ENCODE measurements at places on chromosomes 12 and 14.
A peak's percentile ranks its signal among the peaks of the same experiment; 100 is the strongest.

DNA sequence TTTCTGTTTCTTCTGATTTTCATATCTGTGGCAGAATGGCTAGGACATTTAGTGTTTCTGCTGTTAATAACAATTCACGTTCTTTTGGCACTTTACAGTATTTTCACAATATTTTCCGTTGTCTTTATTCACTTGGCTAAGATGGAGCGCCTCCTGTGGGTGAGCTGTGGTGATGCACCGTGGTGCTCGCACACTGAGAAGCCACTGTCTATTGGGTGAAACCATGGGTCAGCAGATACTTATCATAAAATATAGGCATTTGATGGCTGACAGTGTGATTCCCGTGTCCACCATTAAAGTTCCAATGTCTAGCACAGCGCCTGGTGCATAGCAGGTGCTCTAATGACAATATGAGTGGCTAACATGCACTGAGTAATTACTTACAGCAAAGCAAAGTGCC lies 141.8 kb downstream of the VRK1 start:
- DNase-seq, result no peak

GRCh38 chr12:64635356-64635998 lies 25.2 kb downstream of the RASSF3 start:
- no peak for DNase-seq

- no peak for DNase-seq
These were observed 37.3 kb downstream of the KCNA5 start for GRCh38 chr12:5081016-5081415.

DNA sequence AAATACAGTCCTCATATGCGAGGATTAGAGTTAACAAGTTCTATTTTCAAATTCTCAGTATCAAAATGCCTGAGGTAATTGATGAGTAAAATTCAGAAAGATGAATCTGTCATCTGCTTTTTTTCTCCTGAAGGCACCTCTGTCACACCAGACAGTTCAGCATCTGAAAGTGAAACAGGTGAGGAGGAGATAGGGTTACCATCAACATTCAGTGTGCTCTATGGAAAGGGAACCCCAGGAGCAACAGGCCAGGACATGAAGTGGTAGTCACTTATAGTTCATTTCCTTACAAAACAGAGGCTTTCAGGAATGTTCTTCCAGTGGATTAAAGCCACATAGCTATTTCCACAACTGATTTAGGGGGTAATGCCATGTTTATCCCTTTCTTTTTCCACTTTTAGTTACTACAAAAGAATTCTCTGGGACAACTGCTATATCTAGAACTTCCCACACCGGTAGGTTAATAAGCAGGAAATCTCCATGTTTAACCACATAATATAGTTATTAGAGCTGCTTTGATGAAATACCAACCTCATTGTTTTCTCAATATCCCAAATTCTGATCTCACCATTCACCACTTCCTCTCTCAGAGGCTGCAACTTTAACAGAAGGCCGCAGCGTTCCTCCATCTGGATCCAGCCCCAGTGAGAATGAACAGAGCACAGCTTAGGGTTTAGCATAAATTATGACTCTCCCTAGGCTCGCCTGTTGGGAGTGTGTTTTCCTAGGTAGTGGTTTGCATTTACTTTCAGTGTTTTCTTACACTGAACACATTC lies 177.0 kb upstream of the CNTN1 start:
- no peak for DNase-seq

- DNase-seq, result peak; percentile 90
These were observed 5.0 kb upstream of the BAZ2A start for GRCh38 chr12:56634837-56635791.

GRCh38 chr14:89302396-89302950 lies 114.6 kb downstream of the FOXN3 start:
- DNase-seq, result no peak

- no peak for DNase-seq
These were observed 163.7 kb upstream of the RPH3A start for GRCh38 chr12:112627851-112628250.

DNA sequence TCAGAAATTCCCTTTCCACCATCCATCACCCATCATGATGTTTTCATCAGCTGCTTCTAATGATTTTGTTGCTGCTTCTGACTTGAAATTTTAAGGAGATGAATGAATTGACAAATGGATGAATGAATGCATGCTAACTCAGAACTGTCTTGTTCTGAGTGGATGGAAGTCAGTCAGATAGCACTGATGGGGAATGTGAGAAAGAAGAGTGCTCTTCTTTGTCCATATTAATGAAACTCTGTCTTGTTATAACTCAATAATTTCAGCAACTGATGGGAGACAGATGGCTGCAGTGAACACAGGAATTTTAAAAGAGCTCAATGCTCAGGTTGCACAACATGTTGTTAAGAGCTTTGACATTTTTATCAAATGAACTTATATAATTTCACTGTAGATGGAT lies 422.0 kb downstream of the TRHDE start:
- DNase-seq, result no peak

DNA sequence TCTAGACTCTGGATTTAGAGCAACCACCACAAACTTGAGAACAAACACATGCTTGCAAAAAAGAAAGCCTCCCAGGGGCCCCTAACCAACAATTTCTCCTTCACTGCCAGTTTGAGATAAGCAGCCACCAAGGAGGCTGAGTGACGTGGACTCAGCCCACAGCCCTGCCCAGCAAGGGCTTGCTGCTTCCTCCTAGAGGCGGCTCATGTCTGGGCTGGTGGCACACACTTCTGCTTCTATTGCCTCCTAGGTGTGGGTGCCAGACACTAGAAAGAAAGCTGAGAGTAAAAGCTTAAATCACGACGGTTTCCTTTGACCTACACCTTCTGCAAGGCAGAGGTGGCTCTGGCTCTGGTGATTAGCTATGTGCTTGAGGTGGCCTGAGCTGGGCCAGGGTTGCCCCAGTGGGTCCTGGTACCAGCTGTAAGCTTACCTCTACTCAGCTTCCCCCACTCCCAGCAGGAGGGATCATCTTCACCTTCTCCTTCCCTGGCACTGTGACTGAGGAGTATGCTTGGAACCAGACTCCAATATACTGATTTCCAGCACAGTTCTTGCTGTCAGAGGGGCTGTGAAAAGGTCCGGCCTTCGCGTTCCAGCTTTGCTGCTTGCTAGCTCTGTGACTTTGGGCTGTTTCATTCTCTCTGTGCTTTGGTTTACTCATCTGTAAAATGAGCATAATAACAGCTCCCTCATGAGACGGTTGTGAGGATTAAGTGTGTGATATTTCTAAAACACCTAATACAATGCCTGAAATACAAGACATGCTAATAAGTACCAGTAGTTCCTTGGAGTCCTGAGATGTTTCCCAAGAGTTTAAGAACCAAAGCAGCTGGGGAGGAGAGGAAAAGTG lies 89.7 kb upstream of the PARP11 start:
- DNase-seq, result no peak

- DNase-seq, result no peak
These were observed 9.8 kb downstream of the CHPT1 start for GRCh38 chr12:101707131-101707782.

- DNase-seq, result no peak
These were observed 350.1 kb upstream of the ATP2B1 start for GRCh38 chr12:90058704-90059103.

- DNase-seq, result peak; percentile 8
These were observed 348.3 kb downstream of the BMP4 start for GRCh38 chr14:53608369-53608768.

DNA sequence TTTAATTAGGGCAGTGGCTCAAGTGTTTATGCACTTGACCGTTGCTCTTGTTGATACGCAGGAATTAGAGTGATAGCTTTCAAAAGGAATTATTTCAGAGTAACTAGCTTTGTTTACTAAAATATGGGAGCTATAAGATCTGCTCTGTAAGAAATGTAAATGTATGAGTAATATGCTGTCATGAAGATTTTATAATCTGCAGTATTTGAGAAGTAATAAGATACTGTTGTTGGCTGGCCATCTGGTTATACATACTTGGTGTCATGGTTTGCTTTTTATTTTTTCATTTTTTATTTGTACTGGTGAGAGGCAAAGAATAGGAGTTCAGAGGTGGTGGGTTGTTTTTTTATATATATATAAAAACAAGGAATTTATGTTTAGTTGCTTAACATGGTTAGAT lies 58.5 kb downstream of the PLXNC1 start:
- DNase-seq, result no peak

DNA sequence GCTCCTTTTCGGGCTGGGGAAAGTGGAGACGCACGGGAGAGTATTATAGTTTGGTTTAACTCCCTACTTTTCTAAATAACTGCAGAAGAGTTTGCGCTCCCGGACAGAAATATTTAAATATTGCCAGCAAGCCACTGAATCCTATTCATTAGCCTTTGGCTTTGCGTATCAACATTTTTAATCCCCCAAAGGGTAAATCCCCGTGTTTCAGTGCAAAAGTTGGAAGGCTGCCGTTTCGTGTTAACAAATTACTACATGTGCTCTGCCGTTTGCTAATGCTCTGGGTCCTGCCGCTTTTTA lies 372 bp upstream of the DPF3 start:
- DNase-seq, result no peak

DNA sequence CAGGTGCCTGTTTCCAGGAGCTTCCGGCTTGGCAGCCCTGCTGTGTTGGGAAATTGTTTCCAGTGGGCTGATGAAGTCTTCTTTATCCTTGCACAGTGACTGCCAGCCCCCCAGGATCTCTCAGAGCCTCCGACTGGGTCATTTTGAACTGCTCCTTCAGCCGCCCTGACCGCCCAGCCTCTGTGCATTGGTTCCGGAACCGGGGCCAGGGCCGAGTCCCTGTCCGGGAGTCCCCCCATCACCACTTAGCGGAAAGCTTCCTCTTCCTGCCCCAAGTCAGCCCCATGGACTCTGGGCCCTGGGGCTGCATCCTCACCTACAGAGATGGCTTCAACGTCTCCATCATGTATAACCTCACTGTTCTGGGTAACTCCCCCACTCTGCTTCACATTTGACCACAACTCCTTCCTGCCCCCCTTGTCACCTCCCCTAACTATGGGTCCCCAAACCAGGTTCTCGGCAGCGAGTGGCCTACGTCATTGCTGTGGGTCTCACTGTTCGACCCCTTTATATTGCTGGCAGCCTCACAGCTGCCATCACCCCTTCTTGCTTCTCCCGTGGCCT lies 2.3 kb downstream of the LAG3 start:
- DNase-seq, result no peak

DNA sequence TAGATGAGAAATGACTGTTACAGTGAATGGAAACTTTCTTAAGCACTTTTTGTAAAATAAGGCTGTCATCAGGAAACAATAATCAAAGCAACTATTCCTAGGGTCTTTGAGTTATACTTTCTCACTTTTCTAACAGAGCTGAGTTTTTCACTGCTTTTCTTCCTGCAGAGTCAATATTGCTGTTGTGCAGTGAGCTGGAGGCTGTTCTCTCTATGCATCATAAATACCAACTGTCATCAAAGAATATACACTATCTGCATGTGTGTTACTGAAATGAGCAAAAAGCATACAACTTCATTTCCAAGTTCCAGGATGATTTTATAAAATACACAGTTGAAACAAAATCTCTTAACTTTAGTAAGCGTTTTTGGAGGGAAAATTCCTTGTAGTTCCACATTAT lies 110.4 kb upstream of the CPSF6 start:
- no peak for DNase-seq

DNA sequence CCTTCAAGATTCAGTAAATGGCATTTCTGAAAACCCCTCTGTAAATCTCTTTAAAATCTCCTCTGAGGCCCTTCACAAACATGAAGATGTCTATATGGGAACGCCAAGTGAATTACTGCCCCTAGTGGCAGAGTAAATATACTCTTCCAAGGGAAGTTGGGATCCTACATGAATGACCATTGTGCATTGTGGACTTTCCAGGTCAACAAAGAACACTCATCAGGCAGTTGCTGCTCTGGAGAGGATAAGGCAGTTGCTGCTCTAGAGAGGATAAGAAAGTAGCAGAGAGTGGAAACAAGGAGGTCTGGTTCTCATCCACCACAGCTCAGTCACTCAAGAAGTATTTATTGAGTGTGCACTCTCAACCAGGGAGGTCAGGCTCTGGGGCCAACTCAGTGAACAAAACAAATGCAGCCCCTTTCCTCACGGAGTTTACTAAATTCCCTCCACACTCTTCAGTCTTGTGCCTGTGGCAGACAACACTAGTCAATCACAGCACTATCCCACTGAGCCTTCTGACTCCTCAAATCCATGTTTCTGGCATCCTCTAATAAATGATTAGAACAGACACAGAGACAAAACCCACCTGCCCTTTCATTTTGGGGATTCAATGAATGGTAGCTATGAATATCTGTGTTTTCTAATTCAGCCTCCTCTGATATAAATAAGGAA lies 52.9 kb downstream of the SVOP start:
- peak; percentile 63 for DNase-seq

DNA sequence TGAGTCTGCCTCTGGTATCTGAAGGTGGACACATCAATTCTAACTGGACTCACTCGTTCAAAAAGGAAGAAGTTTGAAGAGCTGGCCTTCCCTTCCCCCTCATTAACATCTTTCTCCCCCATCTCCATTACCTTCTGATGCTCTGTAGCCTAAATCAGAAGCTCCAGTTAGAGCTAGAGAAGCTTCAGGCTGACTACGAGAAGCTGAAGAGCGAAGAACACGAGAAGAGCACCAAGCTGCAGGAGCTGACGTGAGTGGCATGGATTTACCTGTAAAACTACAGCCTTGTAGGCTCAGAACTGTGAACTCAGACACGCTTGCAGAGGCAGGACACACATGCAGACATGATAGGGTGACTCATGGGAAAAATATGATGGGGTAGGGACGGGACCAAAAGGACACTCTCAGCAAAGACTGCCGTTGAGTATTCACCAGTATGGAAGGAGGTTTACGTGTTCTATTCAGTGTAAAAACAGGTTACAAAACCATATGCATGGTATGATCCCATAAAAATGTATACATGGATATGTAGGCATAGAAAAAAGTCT lies 14.3 kb upstream of the PIP4K2C start:
- DNase-seq, result no peak

GRCh38 chr12:109982210-109982609 lies 14.0 kb downstream of the GIT2 start:
- no peak for DNase-seq

DNA sequence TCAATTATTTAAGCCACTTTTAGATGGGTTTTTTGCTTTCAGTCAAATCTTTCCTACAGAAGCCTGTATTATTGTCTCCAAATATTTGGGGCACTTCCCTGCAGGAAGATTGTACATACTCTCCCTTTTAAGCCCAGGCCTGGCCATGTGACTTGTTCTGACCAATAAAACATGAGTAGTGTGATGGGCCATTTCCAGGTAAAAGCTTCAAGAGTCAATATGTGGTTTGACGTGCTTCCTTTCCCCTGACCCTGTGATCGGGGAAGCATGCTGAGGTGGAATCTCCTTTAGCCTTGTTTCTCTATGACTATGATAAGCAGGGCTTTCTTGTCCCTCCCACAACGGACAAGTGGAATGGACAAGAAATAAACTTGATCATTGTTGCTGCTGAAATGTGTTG lies 14.2 kb upstream of the NIN start:
- DNase-seq, result no peak

DNA sequence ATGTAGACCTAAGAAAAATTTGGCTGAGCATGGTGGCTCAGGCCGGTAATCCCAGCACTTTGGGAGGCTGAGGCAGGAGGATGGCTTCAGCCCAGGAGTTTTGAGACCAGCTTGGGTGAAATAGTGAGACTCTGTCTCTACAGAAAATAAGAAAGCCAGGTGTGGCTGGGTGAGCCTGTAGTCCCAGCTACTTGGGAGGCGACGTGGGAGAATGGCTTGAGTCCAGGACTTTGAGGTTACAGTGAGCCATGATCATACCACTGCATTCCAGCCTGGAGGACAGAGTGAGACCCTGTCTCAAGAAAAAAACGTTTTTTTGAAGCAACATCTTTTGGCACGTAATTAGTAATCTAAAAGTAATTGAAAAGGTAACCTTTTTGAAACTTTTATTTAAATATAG lies 70.9 kb downstream of the FERMT2 start:
- no peak for DNase-seq
